ENCODE measurements at places on chromosomes 3 and 15. TPM values are rescaled to one million over a fixed set of nuclear protein-coding genes. Genes with fewer than 3 reads are reported as not detected.
A peak's percentile ranks its signal among the peaks of the same experiment; 100 is the strongest.

Gene TTC21A
- 6.9 TPM for total RNA-seq

Gene ZNF280D
- 67.5 TPM for total RNA-seq

Gene ERC2
- total RNA-seq, result 2.1 TPM

Gene CIB2
- 31.8 TPM for total RNA-seq

Gene KBTBD12
- total RNA-seq, result 0.09 TPM

Gene NPAP1
- 0.28 TPM for total RNA-seq

Gene EDEM1
- total RNA-seq, result 61.0 TPM

Gene CISH
- total RNA-seq, result 2.3 TPM

Gene POMGNT2
- total RNA-seq, result 17.3 TPM

Gene ZPLD1
- not detected for total RNA-seq

DNA sequence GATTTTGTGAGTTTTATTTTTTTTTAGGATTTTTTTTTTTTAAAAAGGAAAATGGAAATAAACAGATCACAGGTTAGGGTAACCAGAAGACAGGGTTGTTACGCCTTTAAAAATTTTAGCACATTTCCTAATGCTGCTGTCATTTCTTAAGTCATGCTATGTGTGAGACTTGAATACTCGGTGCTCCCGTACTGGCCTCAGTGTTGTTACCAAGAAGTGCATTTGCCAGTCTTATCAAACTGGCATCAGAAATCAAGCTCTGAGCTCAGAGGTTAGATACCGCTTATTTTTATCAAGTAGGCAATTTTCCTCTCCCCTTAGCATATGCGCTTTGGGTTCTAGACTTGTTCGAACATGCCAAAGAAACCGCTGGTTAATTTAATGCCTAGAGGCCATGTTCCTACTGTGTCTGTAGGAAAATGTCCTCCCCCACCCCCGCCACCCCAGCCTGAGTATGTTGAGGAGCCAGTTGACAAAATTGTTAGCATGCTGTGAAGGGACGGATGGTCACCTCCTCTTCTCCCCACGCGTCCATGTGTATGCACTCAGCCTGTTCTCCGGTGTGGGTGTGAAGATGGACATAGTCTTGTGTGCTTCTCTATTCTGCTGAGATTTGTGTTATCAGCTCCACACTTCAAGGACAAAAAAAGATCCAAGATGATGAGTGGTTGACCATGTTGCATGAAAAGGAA, 88.9 kb downstream of the ITPR1 start:
- DNase-seq, result no peak

- DNase-seq, result peak; percentile 77
Measured at GRCh38 chr3:71583566-71584393, at the start of gene FOXP1. FOXP1 (minus strand) TSS chr3:71583728; CDS start chr3:71198381, 385,347 bp downstream.

GRCh38 chr3:159829539-159830227, 159.0 kb upstream of the IL12A start:
- peak; percentile 68 for DNase-seq

DNA sequence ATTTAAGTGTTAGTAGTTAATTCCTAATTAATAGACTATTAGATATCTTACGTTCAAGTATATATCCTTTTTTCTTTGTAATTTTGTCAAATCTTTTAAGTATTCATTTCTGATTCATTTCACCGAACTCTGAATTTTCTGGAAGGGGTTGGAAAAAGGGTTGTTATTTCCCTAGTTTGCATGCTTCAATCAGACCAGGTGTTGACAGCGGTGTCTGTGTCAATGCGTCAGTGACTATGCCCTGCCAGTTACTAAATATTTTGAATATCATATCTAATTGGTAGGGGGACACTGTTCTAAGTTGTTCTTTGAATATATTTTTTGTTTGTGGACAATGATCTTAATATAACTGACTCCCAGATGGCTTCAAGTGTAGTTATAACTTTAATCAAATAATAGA, 62.7 kb upstream of the TNFSF10 start:
- no peak for DNase-seq

DNA sequence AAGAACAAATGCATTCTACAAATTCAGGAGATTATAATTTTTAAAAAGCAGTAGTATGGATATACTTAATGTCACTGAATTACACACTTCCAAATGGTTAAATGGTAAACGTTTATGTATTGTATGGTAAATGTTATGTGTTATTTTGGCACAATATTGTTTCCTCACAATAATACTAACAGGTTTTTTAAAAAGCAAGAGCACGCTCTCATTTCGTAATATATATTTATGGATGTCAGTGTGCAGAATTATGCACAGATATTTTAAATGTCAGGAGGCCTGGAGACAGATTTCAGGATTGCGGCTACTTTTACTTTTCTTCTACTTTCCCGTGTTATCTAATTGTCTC, 533 bp downstream of the ZNF445 start:
- DNase-seq, result no peak

GRCh38 chr3:123926396-123926795, 34.6 kb downstream of the CCDC14 start:
- no peak for DNase-seq

DNA sequence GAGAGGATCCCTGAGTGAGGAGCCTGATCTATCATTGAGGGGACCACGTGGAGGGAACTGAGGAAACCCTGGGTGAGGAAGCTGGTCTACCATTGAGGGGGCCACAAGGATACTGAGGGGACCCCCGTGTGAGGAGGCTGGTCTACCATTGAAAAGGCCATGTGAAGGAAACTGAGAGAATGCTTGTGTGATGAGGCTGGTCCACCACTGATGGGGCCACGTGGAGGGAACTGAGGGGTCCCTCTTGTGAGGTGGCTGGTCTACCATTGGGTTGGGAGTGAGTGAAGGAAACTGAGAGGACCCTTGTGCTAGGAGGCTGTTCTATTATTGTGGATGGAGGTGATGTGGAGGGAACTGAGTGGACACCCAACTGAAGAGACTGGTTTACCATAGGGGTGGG, 161.3 kb downstream of the FBLN2 start:
- no peak for DNase-seq

GRCh38 chr15:52295421-52296001, at the start of gene MYO5C:
MYO5C (minus strand) TSS chr15:52295804; CDS start chr15:52295636, 168 bp downstream.
- DNase-seq, result peak; percentile 80

GRCh38 chr15:78640527-78641101, 396 bp downstream of the CHRNB4 start:
- no peak for DNase-seq

DNA sequence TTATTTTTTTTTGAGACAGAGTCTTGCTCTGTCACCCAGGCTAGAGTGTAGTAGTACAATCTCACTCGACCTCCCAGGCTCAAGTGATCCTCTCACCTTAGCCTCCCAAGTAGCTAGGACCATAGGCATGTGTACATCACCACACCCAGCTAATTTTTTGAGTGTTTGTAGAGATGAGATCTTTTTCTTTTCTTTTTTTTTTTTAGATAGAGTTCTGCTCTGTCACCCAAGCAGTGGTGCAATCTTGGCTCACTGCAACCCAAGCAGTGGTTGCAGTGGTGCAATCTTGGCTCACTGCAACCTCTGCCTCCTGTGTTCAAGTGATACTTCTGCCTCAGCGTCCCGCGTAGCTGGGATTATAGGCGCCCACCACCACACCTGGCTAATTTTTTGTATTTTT, 5.2 kb downstream of the CEP97 start:
- no peak for DNase-seq

GRCh38 chr15:75454471-75455378, 3.2 kb upstream of the SIN3A start:
- DNase-seq, result peak; percentile 72

GRCh38 chr3:133268726-133269134, 131.1 kb upstream of the BFSP2 start:
- DNase-seq, result no peak

- no peak for DNase-seq
Measured at GRCh38 chr15:65796610-65797078, 4.6 kb upstream of the DENND4A start.

DNA sequence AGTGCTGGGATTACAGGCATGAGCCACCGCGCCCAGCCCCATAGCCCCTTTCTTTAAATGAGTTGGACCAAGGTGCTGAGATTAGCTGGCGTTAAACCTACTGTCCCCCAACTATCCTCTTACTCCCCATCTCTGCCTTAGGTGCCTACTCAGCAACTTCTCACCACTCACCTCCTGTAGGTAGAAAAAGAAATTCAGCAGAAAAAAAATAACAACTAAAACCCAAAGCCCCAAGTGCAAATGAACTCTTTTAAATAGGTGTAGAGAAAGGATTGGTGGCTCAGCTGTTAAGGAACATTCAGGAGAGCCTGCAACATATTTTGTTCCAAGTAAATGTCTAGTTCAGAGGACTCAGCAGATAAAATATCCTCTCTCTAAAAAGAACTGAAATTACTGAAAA, 19.5 kb downstream of the SAMD7 start:
- DNase-seq, result no peak

GRCh38 chr3:195468391-195468776, 25.6 kb upstream of the ACAP2 start:
- no peak for DNase-seq

DNA sequence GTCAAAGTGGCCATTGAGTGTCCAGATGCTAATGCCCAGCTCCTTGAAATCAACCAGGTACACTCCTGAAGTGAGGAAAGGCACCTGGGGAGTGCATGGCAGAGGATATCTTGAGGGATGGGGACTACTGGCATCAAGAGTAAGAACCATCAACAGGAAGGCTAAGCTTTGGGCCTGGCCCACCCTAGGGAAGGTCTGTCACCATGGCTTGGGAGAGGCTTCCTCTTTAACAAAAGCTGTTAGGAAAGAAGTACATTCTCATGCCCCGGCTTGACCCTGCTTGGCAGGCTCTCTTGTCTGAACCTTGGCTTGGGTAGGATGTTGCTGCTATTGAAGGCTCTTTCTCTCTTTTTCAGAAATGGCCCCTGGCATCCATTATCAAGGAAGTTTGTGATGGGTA, 43.7 kb upstream of the TUBGCP5 start:
- DNase-seq, result peak; percentile 55

GRCh38 chr15:72229947-72230196, 1.1 kb downstream of the PKM start:
- DNase-seq, result no peak

GRCh38 chr3:66200147-66200546, 20.7 kb upstream of the SLC25A26 start:
- no peak for DNase-seq

DNA sequence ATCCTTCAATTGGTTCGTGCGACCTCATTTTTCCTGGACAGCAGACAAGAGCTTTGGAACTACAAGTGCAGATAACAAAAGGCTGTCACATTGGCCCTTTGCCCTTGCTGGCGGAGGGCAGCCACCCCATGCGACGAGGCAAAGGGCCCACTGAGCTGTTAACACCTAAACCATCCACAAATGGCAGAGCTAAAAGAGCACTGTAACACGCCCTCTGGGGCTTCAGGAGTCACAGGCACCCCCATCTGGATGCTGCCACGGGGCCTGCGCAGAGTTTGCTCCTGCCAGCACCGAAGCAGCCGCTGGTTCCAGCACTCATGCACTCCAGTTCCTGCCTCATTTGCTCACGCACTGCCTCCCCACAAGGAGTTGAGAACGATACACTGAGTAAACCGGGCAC, 524.9 kb downstream of the ZNF385D start:
- no peak for DNase-seq

DNA sequence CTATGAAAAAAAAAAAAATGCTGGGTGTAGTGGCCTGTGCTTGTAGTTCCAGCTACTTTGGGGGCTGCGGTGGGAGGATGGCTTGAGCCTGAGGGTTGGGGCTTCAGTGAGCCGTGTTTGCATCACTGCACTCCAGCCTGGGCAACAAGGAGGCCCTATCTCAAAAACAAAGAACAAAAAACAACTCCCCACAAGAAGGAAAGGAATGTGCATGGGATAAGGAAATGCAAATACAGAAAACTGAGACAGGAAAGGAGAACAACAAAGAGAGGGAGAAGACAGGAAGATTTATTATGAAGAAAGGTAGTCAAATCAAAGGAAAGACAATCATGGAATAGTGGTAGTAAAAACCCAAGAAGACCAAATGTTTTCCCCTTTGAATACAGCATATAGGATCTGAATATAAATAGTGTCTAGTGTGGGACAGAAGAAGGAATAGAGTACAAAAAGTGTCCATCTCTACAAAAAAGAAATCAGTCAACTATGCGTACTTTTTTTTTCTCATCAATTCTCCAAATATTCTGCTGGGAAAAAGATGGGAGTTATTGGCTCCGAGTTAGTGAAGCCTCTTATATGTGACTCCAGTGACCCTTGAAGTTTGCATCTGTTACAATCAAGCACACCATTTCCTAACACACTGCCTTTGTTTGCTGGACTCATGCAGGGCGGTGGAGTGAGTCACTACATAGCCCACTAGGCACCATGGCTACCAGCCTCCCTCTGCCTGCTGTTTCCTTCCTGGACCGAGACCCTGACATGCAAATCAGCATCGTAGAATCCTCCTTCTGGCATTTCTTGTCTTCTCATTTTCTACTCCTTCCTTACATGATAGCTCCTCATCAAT, 101.2 kb upstream of the PTX3 start:
- DNase-seq, result no peak

GRCh38 chr3:82165266-82165665, 403.8 kb upstream of the GBE1 start:
- DNase-seq, result no peak

DNA sequence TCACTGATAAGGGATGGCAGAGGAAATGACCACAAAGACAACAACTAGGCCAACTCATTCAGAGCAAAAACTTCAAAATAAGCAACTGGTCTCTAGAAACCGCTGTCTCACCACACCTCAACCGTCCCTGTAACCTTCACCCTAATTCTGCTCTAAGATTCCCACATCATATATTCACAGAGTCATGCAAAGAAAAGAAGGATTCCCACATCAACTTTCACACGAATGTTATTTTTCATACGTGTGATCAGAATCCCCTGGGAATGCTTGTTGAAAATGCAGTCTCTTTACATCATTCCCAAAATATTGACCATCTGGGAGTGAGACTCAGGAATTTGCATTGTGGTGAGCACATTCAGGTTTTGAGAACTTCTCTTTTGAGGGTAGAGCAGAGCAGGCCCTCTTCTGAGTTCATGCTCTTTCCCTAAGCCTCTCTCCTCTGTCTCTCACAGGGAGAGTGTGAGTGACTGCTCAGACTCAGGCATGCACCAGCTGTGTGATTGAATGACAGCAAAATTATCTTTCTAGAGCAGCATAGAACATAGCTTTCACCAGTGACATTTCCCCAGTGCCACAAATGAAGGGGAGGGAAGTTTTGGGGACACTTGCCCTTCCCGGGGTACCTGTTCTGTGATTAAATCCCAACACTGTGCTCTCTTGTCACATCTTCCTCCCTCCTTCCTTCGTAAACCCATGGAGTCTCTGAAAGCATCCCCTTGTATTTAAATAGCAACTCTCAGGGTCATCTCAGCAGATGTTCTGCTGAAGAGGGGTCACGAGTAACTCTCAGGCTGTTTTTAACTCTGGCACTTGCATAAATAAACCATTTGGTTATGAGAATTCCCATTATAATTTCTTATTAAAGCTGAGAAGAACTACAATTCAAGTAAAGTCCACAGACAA, 170.9 kb downstream of the PLCL2 start:
- DNase-seq, result no peak

- no peak for DNase-seq
Measured at GRCh38 chr3:94413336-94414108, 350.7 kb downstream of the NSUN3 start.

GRCh38 chr15:70055601-70056051, 42.1 kb downstream of the TLE3 start:
- no peak for DNase-seq

- DNase-seq, result no peak
Measured at GRCh38 chr15:48089702-48090101, 31.1 kb upstream of the SLC24A5 start.

Measured in adrenal gland (tissue), 19 donors.